ENCODE measurements at places on chromosomes 7 and 10.

GRCh38 chr10:119335671-119336353 is 128.4 kb downstream of the GRK5 start:
- DNase-seq, result no peak

GRCh38 chr7:120229084-120229483 is 43.9 kb upstream of the KCND2 start:
- no peak for DNase-seq

GRCh38 chr7:141513720-141514119 is 37.5 kb upstream of the AGK start:
- DNase-seq, result no peak

DNA sequence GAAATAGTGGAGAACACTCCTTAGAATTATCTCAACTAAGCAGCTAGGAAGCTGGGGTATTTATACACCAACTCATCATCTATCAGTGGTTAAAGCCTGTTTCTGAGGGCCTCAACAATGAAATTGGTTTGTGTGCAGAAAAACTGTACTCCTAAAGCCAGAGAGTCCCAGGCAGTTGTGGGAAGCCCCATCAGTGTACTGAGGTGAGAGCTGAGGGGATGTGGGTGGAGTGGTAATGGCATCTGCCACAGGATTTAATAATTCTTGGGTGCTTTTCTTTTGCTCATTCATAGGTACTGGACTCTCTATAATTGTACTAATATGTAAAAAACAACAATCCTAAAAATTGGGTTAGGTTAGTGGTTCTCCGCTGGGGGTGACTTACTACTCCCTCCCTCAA is 267.5 kb downstream of the PTEN start:
- no peak for DNase-seq

DNA sequence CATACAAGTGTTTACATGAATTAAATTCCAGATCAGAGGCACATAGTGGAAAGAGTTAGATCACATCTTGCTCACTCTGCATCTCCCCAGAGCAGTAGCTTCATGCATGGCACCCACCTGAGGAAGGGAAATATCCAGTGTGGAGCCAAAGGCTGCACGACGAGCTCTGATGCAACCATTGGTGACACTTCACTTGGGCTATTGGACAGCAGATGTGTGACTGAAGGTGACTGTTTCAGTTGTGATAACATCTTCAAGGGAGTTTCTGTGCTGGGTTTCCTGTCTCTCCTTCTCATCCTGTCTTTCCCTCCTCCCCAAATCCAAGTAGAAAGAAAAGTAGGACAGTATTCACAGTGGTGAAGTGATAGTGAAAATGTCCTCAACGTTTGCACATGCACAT is 115.0 kb downstream of the TAF3 start:
- DNase-seq, result no peak

- DNase-seq, result no peak
These were observed 957.0 kb downstream of the LRMDA start for GRCh38 chr10:76388321-76389023.

DNA sequence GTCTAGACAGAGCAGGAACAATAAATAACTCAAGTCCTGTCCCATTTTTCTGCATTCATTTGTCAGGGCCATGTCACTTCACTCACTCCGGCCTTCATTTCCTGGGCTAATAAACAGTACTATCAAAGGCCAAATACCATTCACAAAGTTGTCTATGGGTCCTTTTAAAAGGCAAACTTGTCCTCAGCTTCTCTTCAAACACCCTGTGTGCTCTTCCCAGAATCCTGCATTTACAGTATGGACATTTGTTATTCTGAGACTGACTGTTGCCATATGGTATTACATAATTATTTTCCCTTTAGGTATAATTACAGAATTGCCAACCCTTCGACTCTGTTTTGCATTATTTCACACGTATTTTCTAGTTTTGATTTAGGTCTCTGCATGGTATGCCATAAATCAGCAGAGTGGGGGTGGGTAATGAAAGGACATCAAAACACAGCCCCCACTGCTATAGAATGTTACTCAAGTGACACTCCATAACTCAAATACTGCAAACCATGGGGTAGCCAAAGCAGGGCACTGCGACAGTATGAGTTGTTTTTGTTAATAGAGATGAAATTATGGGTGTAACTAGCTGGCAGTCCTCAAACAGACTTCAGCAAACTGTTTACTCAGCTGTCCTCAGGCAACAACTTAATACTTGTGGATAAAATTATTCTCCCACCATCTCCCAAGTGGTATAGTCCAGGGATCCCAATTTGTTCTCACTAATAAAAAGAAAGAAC is 183.7 kb downstream of the TRIL start:
- no peak for DNase-seq

DNA sequence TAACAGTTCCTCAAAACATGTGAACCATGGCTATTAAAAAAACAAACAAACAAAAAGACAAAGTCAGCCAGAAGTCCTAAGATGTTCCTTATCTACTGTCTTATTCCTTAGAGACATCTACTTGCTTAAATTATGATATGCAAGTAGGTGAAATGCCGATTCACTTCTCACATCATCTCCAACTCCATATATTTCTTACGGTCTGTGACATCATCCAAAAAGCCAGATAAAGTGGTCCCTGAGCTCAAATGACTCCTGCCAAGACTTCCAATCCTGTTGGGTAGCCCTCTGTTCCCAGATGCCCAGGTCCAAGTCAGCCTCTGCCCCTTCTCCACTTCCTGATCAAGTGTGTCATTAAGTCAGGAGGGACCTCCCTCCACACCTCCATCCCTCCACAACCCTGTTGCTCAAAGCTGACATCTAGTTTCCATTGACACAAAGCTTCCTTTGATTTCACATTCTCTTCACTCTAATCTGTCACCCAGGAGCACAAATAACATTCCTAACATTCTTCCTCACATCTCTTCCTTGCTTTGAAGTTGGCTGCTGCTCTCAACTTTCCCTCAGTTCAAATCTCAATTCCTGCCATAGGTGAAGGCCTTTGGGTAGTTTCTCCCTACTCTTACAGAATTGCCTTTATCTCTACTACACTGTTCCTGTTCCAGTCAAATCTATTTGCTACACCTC is 56.1 kb upstream of the PDLIM1 start:
- DNase-seq, result no peak

DNA sequence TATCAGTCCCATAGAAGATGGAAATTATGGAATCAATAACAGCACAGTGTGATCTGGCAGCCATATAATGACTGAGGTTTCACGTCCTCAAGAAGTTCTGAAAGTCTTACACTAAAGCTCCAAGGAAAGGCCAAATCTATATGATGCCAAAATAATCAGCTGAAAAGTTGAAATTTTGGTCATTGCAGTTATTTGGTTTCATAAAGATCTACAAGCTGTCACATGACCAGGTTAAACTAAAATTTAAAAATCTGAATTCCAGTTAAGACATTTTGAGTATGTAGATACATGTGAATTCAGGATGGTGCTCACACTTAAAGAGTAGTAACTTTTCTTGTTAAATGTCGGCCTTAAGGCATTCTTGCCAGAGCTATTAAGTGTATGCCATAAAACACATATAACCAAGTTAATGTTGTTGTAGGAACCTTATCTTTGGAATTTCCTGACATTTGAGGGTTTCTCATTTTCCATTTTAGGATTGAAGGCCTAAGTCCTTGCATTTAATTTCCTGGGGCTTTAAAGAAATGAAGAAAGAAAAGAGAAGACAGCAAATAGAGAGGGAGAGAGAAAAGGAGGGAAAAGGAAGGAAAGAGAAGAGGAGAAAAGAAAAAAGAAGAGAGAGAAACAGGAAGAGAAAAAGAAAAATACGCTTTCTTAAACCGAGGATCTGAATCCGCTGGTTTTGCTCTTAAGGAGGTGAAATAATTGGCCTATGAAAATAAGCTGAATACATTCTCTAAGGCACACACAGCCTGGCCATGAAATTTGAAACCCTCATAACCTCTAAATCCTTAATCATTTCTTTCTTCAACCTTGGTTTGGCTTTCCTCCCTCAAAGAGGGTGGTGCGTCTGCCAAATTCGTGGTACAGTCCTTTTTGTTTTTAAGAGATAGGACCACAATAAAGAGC is 43.8 kb downstream of the DENND2A start:
- no peak for DNase-seq

DNA sequence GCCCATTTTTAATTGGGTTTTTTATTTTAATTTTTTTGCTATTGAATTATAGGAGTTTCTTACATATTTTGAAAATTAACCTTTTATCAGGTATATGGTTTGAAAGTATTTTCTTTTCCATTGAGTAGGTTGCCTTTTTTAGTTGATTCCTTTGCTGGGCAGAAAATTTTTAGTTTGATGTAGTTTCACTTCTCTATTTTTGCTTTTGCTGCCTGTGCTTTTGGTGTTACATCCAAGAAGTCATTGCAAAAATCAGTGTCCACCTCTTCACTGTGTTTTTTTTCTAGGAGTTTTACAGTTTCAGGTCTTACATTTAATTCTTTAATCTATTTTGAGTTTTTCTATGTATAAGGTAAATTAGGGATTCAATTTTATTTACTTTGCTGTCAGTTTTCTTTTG is 129.8 kb upstream of the FERD3L start:
- DNase-seq, result no peak

- DNase-seq, result no peak
These were observed 24.4 kb upstream of the C10orf67 start for GRCh38 chr10:23368816-23369640.

- no peak for DNase-seq
These were observed 58.2 kb downstream of the SLIT1 start for GRCh38 chr10:97127509-97127908.

- DNase-seq, result no peak
These were observed 192.2 kb upstream of the HPS1 start for GRCh38 chr10:98638920-98639319.

DNA sequence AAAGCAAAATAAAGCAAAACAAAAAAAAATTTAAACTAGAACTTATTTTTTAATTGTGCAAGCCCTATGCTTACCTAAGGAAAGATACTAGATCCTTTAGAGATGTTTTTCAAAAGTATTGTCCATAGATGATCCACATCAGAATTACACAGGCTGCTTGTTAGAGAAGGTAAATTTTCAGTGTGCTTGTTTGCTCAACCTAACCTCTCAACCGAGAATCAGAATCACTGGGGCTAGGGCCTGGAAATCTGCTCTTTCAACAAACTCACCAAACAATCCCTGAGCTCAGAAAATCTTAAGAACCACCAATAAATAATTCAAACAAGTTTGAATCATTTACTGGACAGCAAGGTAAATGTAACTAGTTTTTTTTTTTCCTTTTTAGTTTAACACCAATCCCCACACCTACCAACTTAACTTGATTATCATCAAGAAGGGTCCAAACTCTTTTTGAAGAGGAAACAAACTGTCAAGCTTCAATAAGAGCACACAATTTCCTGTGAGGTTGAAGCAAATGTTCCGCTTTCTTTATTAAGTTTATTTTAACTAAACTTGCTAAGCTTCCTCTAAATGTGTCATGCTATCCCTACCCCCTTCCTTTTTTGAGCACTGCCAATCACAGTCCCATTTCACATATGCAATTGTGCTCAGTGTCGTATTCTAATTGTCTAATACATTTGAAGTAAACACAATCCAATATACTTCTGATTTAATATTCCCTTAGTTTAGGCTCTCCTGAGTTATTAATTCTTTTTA is 7.4 kb upstream of the TSPAN33 start:
- no peak for DNase-seq

DNA sequence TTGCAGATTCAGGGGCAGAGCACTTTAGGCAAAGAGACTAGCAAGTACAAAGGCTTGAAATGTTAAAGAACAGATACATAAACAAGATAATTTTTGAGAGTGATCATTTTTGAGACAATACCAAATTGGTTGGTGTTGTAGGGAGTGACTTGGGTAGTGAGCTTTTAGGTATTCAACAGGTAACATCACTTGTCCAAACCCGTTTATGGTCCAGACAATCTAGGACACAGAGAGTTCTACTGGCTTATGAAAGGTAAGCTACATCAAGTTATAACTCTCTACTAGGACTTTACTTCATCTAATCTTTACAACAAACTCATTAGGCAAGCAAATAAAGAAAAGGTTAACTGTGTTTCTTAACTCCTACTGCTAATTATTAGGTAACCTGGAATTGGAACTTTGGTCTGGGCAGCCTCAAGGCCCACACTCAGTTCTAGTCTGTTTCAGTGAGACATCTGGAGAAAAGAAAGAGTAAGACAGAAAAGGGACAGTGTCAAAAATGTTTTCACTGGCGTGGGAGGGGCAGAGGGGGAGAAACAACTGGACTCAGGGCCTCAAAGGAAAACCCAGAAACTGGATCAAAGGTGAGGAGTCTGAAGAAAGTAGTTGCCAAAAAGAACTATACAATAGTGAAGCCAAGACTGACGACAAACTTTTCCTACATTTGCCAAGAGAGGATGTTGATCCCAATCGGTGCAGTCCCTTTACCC is 39.2 kb downstream of the GNAT3 start:
- DNase-seq, result no peak

DNA sequence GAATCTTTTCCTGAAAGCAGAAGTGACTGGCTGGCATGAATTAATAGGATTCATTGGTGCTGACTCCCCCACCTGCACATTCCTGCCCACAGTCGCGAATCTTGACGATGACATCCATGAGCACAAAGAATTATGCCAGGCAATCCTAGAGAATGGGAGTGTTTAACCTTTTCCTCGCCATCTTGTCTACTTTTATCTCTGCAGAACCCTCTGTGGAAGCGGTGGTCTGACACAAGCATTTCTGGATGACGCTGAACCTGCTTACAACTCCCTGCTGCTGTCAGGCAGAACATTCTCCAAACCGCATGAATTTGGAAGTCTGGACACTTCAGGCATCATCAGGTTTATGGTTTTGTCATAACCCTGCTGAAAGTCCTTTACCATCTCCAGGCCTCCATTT is 36.5 kb downstream of the KLF6 start:
- DNase-seq, result no peak

DNA sequence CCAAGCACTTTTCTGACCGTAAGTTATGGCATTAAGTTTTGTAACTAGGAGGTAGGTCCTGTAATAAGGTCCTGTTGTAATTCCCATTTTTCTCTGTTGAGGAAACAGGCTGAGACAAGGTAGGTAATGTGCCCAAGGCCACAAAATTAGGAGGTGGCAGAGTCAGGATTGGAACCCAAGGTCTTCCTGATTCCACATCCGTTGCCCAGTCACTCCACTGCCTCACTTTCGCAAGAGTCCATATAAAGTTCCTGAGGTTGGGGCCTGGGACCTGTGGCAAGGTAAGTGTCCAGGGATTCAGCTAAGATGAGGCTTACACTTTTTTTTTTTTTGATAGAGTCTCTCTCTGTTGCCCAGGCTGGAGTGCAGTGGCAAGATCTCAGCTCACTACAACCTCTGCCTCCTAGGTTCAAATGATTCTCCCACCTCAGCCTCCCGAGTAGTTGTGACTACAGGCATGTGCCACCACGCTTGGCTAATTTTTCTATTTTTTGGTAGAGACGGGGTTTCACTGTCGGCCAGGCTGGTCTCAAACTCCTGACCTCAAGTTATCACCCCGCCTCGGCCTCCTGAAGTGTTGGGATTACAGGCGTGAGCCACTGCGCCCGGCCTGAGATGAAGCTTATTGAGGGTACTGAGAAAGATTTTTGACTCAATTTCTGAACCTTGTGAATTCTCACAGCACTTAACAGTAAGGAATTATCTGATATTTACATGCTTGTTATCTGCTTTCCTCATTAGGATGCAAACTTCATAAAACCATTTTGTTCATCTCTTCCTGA is 20.3 kb upstream of the GNA12 start:
- no peak for DNase-seq

- DNase-seq, result peak; percentile 5
These were observed 108.7 kb upstream of the ITGB1 start for GRCh38 chr10:33066558-33067236.

- DNase-seq, result no peak
These were observed 106.4 kb upstream of the ZNF438 start for GRCh38 chr10:31138026-31138553.

GRCh38 chr7:150406567-150407421 is 27.7 kb downstream of the ZNF775 start:
- DNase-seq, result no peak

- DNase-seq, result no peak
These were observed 4.9 kb downstream of the TMEM270 start for GRCh38 chr7:73865738-73866445.

Measured in CMK (cell line).